ENCODE measurements at places on chromosomes 1 and 21.

DNA sequence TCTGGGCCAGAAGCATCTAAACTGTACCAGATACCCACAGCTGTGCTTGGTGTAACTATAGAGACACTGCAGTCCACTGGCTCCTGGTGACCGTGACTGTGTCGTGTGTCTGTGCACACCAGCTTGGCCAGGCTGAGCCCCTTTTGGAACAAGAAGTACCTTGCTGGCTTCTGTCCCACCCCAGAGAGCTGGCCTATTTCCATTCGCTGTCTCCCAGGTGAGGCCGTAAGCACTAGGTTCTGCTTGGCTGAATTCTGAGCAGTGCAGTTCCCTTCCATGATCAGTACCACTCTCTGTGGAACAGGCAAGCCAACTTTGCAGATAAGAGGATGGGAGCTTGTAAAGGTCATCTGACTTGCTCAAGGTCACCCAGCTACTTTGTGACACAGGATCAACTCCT is 119.9 kb upstream of the DNAH14 start:
- no peak for DNase-seq

DNA sequence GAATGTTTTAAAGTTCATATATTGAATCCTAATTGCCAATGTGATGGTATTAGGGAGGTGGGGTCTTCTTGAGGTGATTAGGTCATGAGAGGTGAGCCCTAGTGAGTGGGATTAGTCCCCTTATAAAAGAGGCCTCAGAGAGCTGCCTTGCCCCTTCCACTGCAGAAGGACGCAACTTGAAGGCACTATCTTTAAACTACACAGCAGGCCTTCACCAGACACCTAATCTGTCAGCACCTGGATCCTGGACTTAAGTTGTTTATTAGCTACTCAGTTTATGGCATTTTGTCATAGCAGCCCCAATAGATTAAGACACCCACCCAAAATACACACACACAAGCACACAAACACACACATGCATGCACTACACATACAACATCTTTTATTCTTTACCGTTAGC is 61.4 kb downstream of the DAB1 start:
- no peak for DNase-seq

- no peak for DNase-seq
These were observed 28.7 kb upstream of the PWP2 start for GRCh38 chr21:44078411-44078981.

DNA sequence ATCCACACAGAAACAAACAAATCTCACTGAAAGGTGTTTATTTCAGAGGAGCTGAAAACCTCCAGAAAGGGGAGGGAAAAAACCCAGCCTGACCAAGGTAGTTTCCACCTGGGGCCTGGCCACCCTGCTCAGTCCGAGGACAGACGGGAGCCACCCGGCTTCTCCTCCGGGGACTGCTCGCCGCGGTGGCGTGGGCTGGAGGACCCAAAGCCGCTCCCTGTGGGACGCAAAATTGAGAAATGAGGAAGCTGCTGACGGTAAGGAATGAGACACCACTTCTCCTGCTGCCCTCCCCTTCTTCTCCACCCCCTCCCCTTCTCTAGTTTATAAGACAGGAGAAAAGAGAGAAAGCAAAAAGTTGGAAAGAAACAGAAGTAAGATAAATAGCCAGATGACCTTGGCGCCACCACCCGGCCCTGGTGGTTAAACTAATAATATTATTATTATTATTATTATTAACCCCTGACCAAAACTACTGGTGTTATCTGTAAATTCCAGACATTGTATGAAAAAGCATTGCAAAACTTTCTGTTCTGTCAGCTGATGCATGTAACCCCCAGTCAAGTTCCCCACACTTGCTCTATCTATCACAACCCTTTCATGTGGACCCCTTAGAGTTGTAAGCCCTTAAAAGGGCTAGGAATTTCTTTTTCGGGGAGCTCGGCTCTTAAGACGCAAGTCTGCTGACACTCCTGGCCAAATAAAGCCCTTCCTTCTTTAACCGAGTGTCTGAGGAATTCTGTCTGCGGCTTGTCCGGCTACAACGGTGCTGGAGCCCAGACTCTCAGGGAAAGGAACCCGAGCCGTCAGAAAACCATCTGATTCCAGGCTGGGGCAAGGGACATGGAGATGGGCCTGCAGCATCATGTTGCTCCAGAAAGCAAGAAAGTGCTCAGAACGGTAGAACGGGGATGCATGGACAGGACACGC is 12.5 kb downstream of the ITGB2 start:
- DNase-seq, result no peak

DNA sequence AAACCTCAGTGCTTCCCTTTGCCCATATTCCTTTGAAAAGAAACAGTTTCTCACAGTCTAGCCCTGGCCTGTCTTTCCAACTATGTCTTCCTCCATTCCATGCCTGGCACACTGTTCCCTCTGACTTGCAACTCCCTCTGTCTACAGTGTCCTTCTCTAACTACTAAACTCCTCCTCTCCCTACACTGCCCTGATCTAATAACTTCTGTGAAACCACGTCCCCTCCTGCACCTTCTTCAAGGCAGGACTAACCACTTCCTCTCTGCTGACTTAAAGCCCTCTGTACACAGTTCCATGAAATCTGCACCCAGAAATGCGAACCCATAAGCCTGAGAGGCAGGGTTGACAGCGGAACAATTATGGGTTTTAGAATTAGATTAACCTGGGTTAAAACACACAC is 62.2 kb upstream of the ATP1B1 start:
- DNase-seq, result no peak

Measured in SK-N-DZ (cell line).